Stimulated activated naive CD4-positive, alpha-beta T cell (primary cell): ENCODE measurements at places on chromosomes 2 and 18.
A peak's percentile ranks its signal among the peaks of the same experiment; 100 is the strongest.

GRCh38 chr2:135422898-135423297, 108.1 kb downstream of the ZRANB3 start:
- no peak for DNase-seq

GRCh38 chr2:138249207-138249606, 252.4 kb upstream of the SPOPL start:
- no peak for DNase-seq

- DNase-seq: no peak
These were observed 34.8 kb downstream of the PTPRM start for GRCh38 chr18:7601936-7602335.

GRCh38 chr2:66555501-66556324, 120.8 kb downstream of the MEIS1 start:
- DNase-seq: no peak

- no peak for DNase-seq
These were observed 66.2 kb upstream of the OTOS start for GRCh38 chr2:240206630-240207029.

DNA sequence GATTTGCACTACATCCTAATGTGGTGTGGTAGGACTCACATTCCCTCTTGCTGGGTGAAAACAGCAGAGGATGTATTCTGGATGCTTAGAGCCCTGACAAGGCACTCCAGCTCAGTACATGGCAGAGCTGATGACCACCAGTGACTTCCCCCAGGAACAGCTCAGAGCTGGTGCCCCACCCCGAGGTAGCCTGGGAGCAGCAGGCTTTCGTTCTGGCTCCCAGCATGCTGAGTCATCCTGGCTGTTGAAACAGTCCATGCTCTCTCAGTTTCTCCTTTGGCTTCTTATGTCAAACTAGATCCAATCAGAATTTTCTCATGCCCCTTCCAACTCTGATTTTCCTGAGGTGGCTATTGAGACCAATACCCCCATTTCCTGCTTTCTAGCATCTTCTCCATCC, 438.2 kb downstream of the NBAS start:
- no peak for DNase-seq

DNA sequence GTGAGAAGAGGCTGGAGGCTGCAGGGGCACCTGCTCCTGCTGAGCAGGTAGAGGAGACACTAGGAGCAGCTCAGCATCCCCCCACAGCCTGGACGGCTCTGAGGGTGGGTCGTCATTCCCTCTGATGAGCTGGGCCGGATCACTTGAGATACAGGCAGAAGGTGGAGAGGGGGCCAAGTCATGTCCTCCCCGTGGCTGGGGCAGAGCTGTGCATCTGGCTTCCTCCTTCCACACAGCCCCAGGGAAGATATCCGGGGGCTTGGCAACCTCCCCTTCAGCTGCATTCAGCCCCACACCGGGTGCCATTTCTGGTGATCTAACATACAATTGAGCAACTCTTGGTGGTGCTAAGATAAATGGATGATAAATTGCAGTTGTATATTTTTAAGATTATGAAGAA, 236.9 kb downstream of the LDLRAD4 start:
- DNase-seq: no peak

DNA sequence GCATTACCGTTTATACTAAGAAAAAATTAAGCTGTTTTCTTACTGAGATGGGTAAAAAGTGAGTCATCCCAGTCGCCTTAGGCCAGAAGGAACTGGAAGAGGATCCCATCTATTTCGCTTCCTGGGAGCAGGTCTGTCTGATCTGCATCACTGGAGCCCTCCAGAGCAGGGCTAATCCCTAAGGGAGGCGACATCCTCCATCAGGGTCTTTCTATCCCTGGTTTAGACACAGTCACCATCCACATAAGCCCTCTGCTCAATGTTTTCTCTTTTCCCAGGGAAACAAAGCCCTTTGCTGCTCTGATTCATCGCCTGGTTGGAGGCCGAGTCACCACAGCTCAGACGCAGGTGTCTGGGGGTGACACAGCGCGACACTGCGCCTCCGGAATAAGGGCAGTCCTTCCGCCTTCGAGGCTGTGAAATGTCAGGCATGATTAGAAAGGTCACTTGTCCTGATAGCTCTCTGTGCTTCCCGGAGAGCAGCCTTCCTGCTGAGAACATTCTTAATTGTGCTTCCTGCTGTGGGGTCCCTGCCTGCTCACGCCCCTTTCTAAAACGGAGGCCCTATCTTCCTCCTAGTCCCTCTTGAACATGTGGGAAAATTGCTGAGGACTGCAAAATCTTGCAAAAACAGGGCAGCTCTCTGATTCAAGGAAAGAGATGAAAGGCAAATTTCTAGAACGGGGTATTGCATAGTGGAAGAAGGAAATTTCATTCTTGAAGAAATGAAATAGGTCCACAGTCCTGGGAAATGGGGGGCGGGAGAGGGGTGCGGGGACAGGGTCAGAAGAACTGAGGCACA, 56.3 kb downstream of the MARCHF4 start:
- DNase-seq: no peak

- no peak for DNase-seq
These were observed 13.8 kb downstream of the CELF4 start for GRCh38 chr18:37551846-37552245.

GRCh38 chr2:174984561-174984960, 20.6 kb downstream of the CHN1 start:
- DNase-seq: no peak

- DNase-seq: no peak
These were observed 38.5 kb downstream of the ASAP2 start for GRCh38 chr2:9244985-9245544.

- no peak for DNase-seq
These were observed 55.4 kb downstream of the SS18 start for GRCh38 chr18:26034850-26035497.

- no peak for DNase-seq
These were observed 11.3 kb upstream of the MLPH start for GRCh38 chr2:237475704-237476141.

GRCh38 chr18:48007955-48008701, 77.7 kb upstream of the SMAD2 start:
- peak; percentile 49 for DNase-seq

DNA sequence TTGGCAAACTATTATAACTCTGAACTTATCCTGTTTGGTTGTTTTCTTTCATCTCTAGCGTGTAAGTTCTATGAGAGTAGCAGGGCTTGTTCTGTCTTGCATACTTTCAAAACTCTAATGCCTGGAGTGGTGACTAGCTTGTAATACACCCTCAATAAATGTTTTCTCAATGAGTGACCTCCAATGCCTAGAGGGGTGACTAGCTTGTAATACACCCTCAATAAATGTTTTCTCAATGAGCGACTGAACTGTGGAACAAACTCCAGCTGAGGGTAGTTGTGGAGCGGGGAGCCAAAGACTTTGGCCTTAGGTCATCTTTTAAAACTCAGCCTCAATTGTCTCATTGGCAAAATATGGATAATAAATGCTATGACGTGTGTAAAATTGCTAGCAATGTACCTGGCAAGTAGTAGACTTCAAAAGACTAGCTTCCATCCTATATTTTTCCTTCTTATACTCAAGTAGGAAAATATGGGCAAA, 1.8 kb downstream of the GPD2 start:
- no peak for DNase-seq

DNA sequence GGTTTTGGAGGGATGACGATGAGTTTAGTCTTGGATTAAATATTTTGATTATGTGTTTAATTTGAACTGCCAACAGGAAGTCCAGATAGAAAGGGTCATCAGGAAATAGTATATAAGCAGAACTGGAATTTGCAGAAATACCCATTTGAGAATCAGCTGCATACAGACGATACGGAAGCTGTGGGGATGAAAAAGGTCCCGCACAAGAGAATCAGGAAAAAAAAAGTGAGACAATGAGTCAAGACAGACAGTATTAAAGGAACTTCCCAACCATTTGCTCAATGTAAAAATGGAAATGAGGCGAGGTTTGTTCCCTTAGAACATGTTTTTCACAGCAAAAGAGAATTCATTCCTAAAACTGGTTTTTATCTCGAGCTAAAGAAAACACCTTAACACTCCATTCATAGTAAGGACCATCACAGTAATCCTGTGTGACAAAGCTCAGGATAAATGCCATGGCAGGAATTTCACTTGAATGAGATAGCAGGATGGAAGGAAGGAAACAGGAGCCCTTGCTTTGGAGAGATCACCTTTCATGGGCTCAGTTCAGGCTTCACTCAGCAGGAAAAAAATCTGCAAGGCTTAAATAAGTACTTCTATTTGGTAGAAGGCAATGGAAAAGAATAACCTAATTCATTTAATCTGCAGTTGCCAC, 29.3 kb downstream of the BCL2 start:
- no peak for DNase-seq

- DNase-seq: no peak
These were observed 159.8 kb upstream of the PIEZO2 start for GRCh38 chr18:11309172-11309571.

GRCh38 chr2:7513834-7514233, 596.6 kb downstream of the RNF144A start:
- no peak for DNase-seq

- DNase-seq: no peak
These were observed 12.2 kb upstream of the ARL5A start for GRCh38 chr2:151840216-151841046.

DNA sequence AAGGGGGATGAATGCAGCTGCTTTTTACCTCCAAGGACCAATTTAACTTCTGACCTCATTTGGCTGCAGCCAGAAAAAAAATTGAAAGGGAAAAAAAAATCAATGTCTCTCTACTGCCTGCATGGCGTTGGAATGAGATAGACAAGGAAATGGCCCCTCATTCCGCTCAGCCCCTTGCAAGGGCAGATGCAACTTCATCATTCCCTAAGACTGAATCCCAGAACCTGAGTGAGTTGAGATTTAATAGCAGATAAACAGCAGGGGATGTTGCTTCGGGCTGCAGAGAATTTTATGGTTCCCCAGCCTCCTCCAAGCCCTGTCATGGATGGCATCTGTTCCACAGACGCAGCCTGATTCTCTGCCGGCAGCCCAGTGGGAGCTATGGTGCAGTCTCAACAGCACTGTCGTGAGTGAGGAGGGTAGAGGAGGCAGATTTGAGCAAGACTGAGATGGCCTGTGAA, 49.0 kb downstream of the CAPN13 start:
- no peak for DNase-seq

DNA sequence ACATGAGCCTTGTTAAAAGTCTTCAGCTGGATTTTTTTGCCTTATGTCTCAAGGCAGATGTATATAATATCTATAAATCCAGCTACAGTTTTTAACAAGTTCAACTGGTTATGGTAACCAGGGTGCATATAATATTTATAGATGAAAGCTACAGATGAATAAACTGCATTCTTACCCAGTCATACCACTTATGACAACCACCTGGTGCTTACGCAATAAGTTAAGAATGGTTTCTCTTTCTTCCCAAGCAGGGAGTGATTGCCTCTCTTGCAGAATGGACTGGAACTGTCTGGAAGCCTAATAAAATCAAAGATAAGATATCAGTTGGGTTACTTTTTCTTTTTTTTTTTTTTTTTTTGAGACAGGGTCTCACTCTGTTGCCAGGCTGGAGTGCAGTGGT, 19.6 kb downstream of the DHX57 start:
- DNase-seq: no peak

DNA sequence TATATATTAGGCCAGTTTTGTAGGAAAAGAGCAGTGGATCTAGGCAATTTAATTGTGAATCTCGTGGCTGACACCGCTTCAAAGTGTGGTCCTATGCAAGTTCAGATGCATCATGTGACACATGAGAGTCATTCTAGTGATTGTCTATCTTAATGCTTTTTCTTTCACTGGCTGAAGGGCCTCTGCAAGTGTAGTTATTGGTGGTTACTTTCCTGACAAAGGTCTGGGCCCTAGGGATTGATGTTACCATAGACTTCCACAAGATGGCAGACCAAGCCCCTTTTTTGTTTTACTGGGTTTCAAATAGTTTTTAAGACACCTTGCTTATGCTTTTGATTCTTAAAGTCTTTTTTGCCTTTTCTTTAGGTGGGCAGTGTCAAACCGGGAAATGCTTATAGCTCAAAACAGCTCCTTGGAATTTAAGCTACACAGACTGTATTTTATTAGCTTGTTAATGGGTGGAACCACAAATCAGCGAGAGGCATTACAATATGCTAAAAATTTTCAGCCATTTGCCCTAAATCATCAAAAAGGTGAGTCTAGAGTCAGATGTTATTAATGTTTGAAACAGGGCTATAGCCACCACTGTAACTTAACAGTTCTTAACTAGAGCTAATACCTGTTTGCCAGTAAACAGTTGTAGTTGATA, 25.9 kb downstream of the CD8A start:
- no peak for DNase-seq

DNA sequence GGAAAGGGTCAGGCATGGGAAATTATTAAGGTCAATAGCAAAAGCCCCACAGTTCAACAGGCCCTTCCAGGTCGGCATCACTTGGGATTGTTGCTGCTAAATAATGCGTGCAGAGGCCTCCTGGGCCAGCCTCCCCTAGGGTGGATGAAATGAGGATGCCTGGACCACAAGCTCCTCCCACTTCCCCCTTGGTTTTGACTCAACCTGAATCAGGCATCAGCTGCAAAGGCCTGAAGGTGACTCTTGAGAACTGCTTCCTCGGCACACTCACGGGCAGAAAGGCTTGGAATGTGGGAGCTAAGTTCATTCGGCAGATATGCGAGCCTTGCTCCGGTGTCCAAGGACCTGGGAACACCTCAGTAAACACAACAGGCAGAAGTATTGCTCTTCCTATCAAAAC, 69.3 kb downstream of the MBP start:
- peak; percentile 70 for DNase-seq

DNA sequence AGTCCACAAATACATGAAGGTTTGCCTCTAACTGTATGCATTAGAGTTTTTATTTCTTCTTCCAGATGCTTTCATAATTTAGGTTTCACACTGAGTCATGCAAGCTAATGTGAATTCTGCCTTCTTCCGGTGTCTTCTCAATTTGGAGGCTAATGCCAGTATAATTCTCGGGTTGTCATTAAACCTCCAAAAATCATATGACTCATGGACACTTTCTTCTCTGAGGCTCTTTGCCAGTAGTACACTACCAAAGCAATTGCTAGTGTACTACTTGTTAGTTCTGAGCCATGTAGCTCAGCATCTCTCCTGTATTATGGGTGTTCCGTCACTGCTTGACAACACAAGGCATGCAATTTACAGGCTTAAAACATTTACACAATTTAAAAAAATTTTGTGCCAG, 137.1 kb downstream of the VWC2L start:
- DNase-seq: no peak

- no peak for DNase-seq
These were observed 114.7 kb downstream of the SH3BP4 start for GRCh38 chr2:235066490-235066889.

GRCh38 chr2:58032016-58032763, 14.4 kb upstream of the VRK2 start:
- DNase-seq: no peak

DNA sequence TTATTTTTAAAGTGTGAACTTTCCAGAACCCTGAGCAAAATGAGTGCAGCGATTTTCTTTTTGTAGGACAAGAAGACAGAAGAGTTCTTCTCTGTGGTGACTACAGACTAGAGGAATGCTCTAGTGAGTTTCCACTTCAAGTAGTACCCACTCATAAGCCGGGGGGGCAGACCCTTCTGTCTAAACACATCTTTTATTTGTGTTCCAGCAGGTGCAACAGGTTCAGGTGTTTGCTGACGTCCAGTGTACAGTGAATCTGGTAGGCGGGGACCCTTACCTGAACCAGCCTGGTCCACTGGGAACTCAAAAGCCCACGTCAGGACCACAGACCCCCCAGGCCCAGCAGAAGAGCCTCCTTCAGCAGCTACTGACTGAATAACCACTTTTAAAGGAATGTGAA, 25.2 kb downstream of the PTRHD1 start:
- DNase-seq: no peak

- no peak for DNase-seq
These were observed 48.8 kb upstream of the LCLAT1 start for GRCh38 chr2:30398084-30398873.

- no peak for DNase-seq
These were observed 9.0 kb downstream of the CDH2 start for GRCh38 chr18:28167835-28168349.
